ENCODE measurements at places on chromosomes 7 and 10.

DNA sequence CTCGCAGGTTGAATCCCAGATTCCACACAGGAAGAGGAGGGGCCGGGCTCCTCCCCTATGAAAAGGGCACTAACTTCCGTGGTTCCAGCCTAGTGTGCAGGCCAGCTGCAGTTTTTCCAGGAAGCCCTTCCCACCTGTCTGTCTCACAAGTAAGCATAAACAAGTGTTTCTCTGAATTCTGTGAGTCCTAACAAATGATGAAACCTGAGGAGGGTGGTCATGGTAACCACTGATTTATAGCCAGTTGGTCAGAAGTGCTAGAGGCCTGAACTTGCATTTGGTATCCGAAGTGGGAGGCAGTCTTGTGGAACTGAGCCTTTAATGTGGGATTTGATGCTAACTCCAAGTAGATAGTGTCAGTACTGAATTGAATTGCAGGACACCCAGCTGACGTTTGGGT lies 54.7 kb upstream of the STEAP4 start:
- no peak for DNase-seq

DNA sequence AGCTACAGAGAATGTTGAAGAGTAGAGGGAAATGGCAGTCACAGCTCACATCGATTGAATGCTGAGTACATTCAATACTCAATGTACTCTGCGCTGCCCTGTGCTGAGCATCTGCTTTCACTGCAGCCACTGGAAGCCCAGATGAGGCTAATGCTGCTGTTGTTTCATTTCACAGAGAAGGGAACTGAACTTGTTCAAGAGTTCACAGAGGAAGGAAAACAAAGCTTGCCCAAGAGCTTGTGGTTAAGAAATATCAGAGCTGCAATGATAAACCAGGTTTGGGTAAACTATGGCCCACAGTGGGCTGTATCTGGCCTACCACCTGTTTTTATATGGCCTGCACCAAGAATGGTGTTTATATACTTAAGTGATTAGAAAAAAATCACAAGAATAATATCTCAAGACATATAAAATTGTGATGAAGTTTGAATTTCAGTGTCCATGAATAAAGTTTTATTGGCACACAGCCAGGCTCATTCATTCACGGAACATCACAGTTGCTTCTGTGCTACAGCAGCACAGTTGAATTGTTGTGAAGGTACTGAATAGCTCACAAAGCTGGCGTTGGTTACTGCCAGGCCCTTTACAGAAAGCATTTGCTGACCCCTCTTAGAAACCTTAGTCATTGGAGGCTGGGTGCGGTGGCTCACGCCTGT lies 64.1 kb downstream of the CFAP58 start:
- DNase-seq, result no peak

- no peak for DNase-seq
Observed at GRCh38 chr7:721619-722248, 4.8 kb upstream of the DNAAF5 start.

GRCh38 chr7:128425850-128426249 lies 16.1 kb upstream of the IMPDH1 start:
- peak; percentile 93 for DNase-seq

- DNase-seq, result no peak
Observed at GRCh38 chr10:126638542-126638941, 32.0 kb downstream of the C10orf90 start.

- peak; percentile 88 for DNase-seq
Observed at GRCh38 chr10:90857635-90858460, at the start of gene HTR7. TSS of gene HTR7 (minus strand) at chr10:90858039. CDS start at chr10:90857671, 368 bp downstream.

DNA sequence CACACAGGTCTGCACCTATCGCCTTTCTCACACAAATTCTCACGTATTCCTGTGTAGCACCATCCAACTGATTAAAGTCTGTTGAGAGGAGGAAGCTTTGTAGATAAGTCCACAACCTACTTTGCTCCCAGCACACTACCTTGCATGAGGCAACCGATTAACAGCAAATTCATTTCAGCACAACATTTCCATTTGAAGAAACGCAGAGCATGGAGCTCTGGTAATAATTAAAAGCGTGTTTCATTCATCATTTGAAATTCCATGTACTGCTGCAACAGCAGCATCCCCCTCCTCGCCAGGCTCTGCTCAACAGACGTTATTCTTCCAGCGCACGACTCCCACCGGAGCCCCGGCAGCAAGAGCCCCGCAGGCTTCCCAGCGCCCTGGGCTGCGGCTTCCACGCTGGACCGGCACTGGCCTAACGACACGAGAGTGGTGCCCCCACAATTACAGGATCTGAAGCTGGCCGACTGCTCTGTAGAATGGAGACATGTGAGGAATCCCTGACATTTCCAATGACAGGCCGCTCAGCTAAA lies 118.8 kb downstream of the DIP2C start:
- DNase-seq, result no peak

DNA sequence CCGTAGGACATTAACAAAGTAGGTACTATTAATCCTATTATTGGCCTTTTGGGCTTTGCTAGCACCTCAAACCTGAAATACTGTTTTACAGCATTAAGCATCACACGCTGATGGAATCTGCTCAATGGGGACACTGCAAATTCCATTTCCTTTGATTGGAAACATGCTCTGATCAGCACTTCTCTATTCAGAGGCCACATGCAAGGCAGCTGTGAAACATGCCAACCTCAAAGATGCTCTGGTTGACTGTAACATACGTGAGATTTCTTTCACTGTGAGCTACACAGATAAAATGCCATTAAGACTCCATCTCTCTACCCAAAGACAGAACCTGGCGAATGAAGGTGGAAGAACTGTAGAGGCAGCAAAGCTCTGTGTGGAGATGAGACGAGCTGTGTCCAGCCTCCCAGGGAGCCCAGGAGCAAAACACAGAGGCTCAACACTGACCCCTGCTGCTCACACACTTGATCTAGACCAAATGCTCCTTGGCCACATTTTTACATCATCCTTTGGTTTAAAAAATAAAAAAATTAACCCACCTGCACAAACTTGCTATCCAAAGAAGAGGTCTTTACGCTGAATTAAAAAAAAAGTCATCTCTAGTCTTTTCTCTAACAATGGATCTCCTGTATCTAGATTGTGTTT lies 8.0 kb downstream of the RSU1 start:
- DNase-seq, result peak; percentile 83

GRCh38 chr7:78673272-78673671 lies 780.2 kb downstream of the MAGI2 start:
- DNase-seq, result no peak

DNA sequence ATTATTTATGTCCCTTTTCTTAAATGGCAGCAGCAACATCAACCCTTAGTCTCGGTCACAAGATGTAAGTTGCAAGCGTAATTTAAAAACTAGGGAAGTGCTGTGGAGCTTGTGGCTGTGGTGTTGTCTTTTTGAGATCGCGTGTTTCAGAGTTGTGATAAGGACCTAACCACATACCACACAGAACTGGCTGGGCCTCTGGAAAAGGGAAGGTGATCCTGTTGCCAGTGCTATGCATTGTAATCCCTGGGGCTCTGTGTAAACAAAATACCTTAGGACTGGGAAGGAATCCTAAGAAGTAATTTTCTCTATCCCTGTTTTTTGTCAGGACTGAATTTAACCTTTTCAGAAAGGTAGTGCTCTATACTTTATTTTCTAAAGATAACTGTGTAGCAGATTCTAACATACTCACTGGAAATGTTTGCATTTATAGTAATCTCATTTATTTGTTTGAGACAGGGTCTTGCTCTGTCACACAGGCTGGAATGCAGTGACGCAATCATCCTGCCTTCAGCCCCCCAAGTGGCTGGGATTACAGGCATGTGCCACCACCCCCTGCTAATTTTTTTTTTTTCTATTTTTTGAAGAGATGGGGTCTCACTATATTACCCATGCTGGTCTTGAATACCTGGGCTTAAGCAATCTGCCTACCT lies 60.4 kb downstream of the INPP5F start:
- no peak for DNase-seq

Data from activated effector memory CD4-positive, alpha-beta T cell treated with anti-CD3 and anti-CD28 coated beads, Interleukin-2, amount 50 U/mL, for 16 hours (primary cell).